ENCODE measurements at places on chromosomes 11 and 22.

- DNase-seq, result no peak
Measured at GRCh38 chr22:22810018-22810427, 77.6 kb upstream of the IGLL5 start.

DNA sequence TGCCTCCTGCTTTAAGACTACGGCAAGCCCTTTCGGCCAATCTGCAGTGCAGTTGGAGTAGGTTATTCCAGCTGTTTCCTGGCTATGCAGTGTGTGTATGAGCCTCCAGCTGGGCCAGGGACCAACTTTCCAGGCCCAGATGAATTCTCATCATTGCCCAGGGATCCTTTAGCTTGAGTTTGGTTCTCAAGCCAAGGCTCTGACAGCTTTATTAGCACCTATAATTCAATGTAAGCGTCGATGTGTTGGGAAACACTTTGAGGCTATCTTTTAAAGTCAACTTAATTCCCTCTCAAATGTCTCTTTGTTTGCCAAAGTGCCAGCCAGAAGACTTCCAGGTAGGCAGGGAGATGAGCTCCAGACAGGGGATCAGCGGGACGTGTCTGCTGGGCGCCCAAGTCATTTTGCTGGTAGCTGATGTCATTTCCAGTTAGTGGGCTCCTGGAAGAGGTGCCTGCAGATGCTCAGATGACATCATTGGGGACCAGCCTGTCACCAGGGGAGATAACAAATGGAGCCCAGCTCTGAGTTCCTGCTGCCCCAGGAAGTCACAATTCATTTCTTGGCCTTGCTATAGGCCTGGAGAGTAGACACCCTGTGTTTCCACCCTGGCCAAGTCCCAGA lies 520.4 kb downstream of the SOX6 start:
- DNase-seq, result peak; percentile 75

DNA sequence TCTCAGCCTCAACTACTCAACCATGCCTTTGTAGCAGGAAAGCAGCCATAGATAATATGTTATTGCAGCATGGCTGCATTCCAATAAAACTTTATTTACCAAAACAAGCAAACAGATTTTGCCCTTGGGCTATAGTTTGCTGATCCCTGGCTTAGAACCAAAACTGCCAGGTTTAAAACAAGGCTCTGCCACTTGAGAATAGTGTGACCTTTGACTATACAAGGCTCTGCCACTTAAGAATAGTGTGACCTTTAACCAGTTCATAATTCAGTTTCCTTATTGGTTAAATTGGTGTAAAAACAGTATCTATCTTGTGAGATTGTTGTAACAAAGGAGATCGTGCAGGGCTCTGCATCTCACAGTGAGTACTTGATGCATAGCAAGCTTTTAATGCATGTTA lies 217.3 kb upstream of the MTNR1B start:
- DNase-seq, result no peak

- no peak for DNase-seq
Measured at GRCh38 chr11:91536366-91536765, 688.3 kb upstream of the FAT3 start.

DNA sequence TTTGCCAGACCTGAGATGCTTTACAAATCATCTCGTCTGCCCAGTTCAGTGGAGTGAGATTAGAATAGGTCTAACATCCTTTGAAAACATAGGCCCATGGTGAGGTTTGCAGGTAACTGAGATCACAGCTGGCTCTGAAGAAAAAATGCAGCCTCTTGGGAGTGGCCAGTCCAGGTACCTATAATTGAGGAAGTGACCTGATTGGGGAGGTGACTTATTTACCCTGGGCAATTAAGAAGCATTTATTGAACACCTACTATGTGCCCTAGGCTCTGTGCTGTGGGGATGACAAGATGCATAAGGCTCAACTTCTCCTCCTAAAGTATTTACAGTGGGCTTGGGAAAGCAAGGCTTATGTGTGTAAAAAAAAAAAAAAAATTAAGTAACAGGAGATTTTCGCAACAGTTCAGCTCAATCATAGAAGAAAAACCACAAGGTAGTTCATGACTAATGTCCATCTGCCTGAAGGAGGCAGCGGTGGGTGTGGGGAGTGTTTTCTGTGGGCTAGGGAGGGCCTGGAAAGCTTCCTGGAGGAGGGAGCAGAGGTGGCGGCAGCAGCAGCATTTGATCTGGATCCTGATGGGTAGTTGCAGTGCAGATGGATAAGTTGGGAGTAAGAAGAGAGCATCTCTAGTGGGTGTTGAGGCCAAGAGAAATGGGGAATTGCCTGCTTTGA lies 16.1 kb downstream of the MICAL2 start:
- DNase-seq, result no peak

GRCh38 chr11:47603295-47603694 lies 9.1 kb upstream of the C1QTNF4 start:
- no peak for DNase-seq

DNA sequence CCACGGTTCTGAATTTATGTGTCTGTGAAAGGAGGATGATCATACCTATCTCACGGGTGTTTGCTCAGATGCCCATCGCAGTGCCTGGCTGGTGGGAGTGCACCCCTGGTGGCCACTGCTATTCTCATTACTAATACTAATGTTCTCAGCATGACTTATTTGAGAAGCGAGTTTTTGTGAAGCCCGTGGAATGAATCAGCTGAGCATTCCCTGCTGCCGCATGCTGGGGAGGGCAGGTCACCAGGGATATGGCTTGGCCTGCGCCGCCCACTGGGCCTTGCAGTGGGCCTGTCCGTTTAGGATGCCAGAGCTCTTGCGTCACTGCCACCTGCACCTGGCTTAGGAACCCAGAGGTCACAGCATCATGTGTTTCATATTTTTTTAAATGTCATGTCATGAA lies 16.9 kb downstream of the CTTN start:
- DNase-seq, result no peak

DNA sequence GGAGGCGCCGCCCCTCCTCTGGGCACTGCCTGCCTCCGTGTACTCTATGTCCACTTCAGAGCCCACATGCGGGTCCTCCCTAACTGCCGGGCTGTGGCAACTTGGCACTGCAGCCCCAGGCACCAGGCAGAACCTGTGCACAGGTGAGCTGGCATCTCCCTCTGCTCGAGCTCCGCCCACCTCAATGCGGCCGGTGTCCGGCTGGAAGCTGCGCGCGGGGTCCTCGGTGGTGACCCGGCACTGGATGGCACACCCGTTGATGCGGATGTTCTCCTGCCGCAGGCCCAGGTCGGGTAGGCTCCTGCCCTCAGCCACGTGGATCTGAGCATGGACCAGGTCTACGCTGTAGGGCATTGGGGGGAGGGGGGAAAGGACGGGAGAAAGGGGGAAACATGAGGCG lies 9.1 kb downstream of the LRFN4 start:
- no peak for DNase-seq

DNA sequence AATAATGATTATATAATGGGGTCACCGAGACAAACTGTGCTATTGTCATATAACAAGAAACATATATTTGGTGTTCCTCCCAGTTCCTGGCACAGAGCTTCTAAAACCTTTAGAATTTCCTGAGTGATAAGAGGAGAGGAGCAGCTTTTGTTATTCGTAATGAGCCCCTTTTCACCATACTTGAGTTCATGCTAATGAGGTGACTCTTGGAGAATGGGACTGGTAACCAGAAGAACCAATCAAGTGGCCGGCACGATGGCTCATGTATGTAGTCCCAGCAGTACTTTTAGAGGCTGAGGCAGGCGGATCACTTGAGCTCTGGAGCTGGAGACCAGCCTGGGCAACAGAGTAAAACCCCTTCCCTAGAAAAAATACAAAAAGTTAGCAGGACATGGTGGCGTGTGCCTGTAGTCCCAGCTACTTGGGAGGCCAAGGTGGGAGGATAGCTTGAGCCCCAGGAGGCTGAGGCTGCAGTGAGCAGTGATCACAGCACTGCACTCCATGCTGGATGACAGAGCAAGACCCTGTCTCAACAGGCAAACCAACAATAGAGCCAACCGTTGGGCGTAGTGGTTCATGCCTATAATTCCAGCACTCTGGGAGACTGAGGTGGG lies 62.7 kb upstream of the FTH1 start:
- no peak for DNase-seq

DNA sequence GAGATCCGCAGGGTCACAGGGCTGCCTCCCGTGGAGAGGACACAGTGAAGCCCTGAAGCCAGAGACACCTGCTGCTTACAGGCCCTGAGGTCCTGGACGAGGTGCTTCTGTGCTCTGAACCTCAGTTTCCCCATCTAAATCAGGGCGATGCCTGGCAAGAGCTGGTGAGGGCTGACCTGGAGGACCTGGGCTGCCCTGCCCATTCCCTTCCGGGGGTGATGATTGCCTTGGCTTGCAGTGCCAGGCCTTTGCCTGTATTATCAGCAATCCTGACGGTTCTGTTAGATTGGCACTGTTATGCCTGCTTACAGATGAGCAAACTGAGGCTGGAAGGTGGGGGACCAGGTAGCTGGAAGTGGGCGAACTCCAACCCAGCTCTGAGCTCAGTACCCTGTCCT lies 7.8 kb upstream of the GTSE1 start:
- DNase-seq, result no peak

DNA sequence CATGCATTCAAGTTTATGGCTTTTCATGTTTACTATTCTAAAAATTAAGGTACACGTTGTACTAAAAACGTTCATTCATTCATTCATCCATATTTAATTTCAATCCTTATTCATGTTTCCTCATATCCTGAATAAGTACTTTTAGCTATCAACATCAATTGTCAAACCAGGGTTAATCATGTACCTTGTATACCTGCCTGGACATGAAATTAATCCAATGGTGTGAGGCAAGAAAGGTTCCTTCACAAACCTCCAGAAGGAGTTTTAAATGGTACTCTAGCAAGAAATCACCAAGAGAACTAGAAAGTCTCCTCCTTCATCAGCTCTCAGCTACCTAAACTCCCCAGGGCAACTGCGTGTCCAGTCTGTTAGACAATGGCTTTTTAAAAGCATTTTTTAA lies 33.4 kb downstream of the TMEM123 start:
- no peak for DNase-seq

- no peak for DNase-seq
Measured at GRCh38 chr11:129077191-129077590, 114.9 kb downstream of the ARHGAP32 start.

DNA sequence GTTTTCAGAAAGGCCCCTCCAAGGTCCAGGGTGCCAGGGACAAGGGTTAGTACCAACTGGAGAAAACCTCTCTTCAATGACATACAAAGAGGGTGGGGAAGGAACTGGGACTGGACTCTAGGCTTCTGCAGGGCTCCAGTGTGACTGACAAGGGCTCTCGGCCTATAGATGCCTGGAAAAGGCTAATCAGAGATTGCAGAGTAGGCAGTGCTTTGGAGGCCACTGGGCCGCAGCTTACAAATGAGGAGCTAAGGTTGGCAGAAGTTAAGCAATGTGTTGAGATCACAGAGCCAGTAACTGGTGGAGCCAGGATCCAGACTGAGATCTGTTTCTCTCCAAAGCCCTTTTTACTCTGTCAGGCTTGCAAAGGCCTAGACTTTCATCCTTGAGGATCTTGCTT lies 7.4 kb upstream of the DGKZ start:
- DNase-seq, result no peak

- DNase-seq, result peak; percentile 37
Measured at GRCh38 chr11:86488553-86488952, 113.9 kb downstream of the CCDC81 start.

GRCh38 chr11:5933116-5933515 lies 8.9 kb upstream of the OR56A3 start:
- no peak for DNase-seq

- DNase-seq, result no peak
Measured at GRCh38 chr11:16774936-16775613, 36.6 kb downstream of the C11orf58 start.

DNA sequence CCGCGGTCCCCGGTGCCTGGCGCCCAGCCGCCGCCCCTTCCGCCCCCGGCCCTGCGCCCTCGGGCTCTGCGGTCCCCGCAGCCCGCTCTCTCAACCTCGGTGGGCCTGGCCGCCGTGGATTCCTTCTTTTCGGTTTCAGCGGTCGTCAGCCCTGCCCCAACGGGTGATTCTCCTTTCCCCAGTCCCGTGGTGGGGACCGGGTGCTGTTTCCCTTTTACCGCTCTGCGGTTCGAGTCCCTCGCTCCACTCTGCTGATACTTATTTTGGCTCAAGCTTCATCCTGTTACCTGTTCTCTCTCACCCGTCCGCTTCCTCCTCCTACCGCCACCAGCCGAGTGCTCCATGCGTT lies 494 bp downstream of the ZDHHC5 start:
- no peak for DNase-seq

DNA sequence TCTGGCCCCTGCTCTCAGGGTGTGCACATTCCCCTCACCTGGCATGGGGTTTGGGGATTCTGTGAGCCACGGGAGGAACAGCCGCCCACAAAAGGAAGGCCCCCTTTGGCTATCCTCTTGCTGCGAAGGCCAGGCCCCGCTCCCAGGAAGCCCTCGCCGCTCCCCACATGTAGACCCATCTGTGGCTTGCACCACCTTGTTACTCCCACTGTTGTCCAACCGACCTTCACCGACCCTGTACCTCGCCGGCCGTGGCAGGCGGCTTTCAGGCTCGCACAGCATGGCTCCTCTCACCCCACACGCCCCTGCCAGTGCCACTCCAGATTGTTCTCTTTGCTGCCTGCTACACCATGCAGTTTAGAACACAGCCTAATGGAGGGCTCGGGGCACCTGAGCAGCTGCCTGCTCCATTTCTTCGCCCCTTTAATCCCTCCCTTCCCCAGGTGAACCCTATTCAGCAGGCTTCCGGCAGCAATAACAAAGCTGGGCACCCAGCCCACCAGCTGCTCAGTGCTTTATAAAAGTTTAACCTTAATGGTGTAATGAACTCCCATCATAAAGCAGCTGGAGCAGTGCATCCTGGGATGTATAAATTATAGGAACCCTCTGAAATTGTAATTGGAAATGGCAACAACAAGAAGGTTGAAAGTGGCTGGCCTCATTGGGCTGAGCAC lies 10.7 kb downstream of the DAGLA start:
- DNase-seq, result no peak

- no peak for DNase-seq
Measured at GRCh38 chr22:31550871-31551370, 54.6 kb downstream of the SFI1 start.

GRCh38 chr22:45996241-45997076 lies 19.5 kb upstream of the WNT7B start:
- DNase-seq, result no peak

- no peak for DNase-seq
Measured at GRCh38 chr11:86176165-86176884, 68.2 kb upstream of the EED start.

- DNase-seq, result no peak
Measured at GRCh38 chr11:6414874-6415328, 4.0 kb downstream of the APBB1 start.

All from SHP77 treated with DMSO at 0.1 percent for 48 hours (cell line).